ENCODE measurements at places on chromosomes 5 and 9. TPM values are rescaled to one million over a fixed set of nuclear protein-coding genes. Genes with fewer than 3 reads are reported as not detected.

Gene RARS1
- total RNA-seq = 122 TPM

Gene DIPK1B
- total RNA-seq = 15.6 TPM

Gene SUSD3
- total RNA-seq = 11.3 TPM

Gene PRDM9
- total RNA-seq = not detected

Gene PCDHGA10
- 3.8 TPM for total RNA-seq

Measured in HCT116 (cell line).